C1 segment of cervical spinal cord (tissue), 14 donors: ENCODE measurements at places on chromosomes 4 and X.

DNA sequence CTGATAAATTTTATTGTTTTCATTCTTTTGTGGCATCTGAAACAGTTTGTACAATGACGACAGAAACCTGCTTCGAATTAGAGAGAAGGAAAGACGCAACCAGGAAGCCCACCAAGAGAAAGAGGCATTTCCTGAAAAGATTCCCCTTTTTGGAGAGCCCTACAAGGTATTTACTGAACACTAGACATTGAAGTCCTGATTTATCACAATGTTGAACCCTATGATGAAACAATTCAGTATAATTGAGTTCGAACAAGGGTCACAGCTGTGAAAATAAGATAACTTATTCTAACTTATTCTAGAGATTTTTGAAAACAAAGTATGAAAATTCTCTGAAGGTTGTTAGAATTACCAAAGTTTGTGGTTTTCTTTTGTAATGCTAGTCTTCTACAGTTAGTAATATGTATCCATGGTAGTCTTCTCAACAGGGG lies 111.3 kb downstream of the AFF1 start:
- DNase-seq: no peak

DNA sequence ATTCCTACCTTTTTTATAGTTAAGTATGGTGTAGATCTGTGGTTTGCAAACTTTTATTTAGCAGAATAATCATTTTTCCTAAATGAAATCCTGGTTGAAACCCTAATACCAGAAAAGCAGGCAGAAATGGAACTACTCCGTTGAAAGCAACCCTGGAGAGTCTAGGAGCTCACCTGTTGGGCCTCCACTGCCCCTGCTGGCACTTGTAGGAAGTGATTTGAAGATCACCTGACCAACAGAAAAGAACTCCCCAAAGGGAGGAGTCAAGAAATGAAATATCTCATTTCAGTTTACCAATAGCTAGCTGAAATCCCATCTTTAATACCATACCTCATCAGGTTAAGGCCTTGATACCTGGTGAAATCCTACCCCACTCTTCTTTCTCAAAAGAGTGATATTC lies 277.1 kb downstream of the KLHL13 start:
- no peak for DNase-seq

DNA sequence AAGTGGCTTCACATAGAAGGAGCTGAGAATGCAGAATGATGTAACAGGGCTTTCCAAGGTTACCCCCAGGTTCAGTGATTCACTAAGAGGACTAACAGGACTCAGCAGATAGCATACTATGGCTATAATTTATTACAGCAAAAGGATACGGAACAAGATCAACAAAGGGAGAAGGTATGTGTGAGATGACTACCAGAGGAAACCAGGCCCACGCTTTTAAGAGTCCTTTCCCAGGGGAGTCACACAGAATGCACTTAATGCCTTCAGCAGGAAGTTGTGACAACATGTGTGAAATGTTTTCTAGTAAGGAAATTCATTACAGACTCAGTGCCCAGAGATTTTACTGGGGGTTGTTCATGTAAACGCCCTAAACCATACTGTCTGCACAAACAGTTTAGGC lies 373.6 kb upstream of the MAGEB2 start:
- DNase-seq: no peak

GRCh38 chr4:88964450-88964849 lies 92.5 kb downstream of the FAM13A start:
- no peak for DNase-seq

- DNase-seq: no peak
Measured at GRCh38 chrX:31070057-31070468, 1.8 kb downstream of the FTHL17 start.

- DNase-seq: no peak
Measured at GRCh38 chrX:120727911-120728310, 98.1 kb upstream of the C1GALT1C1 start.

- no peak for DNase-seq
Measured at GRCh38 chrX:86295293-86295692, 147.0 kb downstream of the DACH2 start.

DNA sequence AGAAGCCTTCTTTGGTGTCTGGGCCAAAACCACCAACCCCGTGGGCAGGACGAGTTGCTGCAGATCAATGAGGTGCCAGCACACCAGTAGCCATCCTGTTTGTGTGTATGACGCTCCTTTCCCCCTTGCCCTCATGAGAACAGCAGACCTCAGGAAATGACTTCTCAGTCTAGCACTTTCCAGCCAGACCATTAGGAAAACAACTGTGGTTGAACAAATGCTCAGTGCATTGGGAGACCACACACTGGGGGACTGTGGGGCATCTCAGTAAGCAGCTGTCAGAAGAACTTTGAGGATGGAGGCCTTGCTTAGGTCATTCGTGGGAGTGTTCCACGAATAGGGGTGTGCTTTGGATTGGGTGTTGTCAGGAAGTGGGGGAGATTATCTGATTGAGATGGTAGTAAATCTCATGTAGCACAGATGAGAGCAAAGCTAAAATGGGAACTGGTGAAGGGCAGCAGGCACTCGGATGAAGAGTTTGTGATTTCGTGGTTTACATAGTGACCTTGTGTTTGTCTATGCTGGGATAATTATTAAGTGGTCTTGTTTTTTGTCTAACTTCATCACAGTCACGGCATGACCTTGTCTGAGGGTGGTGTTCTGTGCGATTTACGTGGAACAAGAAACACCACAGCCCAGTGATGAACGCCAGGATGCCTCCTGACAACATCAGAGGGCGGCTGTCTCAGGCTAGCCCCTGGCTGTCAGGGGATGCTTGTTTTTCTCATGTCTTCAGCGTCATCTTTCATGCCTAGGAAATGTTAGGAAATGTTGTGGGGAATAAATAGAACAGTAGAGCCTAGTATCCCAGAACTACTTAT lies 70.1 kb downstream of the USP46 start:
- DNase-seq: no peak

DNA sequence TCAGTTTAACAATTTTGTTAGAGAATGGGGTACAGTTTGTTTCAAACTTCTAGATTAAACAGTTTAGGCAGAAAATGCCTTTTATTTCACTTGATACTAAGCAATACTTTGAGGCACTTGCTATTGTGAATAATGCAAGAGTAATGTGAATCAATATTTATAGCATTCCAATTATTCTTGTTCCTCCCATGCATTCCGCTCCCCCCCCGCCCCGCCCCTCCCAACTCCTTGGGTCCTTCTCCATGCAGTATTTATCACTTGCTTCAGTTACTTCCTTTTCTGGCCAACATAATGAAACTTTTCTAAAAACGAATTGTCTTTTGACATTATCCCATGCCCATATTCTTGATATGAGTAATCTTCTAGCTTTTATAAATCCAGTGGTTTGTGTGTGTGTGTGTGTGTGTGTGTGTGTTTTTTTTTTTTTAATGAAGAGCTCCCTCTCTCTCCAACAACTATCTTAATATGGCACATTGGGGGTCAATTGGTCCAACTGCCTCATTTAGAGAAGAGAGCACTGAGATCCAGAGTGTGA lies 1.6 kb downstream of the BANK1 start:
- DNase-seq: no peak

- no peak for DNase-seq
Measured at GRCh38 chr4:6109842-6110560, 90.3 kb downstream of the JAKMIP1 start.

DNA sequence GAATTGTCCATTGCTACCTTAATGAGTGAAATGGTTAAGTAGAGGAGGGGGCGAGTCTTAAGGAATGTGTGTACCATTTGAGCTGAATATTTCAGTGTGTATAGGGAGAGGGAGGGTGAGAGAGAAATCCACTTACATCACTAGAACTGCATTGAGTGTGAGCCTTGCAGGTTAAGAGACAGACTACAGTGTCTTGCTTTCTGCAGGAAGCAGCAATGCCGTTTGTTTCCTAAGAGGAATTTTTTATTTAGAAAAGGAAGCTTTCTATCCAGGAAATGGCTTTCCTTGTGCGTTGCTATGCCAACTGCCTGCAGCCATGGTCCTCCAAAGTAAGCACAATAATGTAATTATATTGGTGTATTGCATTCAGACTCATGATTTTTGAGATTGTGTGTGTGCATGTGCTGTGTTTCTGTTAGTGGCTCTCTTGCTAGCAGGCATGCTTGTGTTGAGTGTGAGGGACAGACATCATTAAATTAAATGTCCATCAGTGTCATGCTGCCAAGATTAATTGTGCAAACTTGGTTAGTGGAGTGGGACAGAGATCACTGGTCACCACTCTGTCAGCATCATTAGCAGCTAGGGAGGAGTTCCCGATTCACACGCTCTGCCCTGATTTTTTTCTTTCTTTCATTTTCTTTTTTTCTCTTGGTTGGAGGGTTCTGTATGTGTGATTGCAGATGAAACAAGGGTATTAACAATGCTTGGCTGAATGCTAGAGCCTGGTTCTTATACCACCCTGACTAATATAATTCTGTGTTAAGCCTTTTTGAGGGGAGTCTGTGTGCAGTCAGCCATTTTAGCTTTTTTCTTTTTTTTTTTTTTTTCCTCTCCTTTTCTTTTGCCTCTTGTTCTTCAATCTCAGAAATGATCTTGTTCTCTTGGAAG lies 164.3 kb downstream of the RAPGEF2 start:
- DNase-seq: peak; percentile 45

- no peak for DNase-seq
Measured at GRCh38 chrX:22126327-22126726, 94.2 kb downstream of the PHEX start.
